Stimulated activated CD8-positive, alpha-beta memory T cell treated with anti-CD3 and anti-CD28 coated beads, Interleukin-7, amount 100 ng/mL, for 4 hours (primary cell): ENCODE measurements at places on chromosomes 1 and 21.
A peak's percentile ranks its signal among the peaks of the same experiment; 100 is the strongest.

GRCh38 chr1:1136547-1137230 is 20.8 kb upstream of the C1orf159 start:
- DNase-seq = no peak

GRCh38 chr1:200873671-200874397 is 1.1 kb downstream of the GPR25 start:
- no peak for DNase-seq

DNA sequence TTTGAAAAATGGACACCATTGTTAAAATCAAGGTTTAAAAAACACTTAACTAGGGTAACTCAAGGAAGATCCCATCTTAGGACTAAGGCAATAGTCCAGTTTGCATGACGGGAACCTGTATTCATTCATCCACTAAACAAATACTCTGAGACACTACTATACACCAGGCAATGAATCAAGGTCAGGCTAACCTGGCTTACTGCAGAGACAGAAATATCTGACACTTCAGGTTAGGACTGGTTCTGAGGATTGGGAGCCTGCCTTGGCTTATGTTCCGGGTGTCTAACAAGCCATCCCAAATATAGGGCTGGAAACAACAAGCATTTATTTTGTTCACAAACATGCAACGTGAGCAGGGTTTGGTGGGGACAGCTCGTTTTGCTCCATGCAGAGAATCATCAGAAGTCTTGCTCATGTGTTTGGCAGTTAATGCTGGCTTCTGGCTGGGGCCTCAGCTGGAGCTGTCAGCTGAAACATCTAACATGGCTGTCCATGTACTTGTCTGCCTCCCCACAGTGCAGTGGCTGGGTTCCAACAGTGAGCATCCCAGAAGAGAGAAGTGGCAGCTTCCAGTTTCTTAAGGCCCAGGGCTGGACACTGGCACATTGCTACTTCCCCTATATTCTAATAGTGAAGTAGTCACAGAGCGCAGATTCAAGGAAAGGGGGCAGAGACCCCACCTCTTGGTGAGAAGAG is 37.0 kb upstream of the CAMK1G start:
- no peak for DNase-seq

- no peak for DNase-seq
These were observed 139.6 kb downstream of the FOXD2 start for GRCh38 chr1:47577303-47578025.

GRCh38 chr1:92882819-92883218 is 51.0 kb downstream of the RPL5 start:
- DNase-seq = peak; percentile 22

DNA sequence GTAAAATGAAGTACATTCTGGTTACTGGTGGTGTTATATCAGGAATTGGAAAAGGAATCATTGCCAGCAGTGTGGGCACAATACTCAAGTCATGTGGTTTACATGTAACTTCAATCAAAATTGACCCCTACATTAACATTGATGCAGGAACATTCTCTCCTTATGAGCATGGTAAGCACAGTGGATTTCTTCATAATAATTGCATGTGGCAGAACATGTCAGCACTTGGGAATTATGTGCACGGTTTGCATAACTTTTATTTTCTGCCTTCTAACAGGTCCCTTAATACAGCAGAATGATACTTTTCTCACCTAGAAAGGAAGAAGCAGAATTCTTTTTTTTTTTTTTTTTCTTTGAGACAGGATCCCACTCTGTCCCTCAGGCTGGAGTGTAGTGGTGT is 3.8 kb downstream of the CTPS1 start:
- no peak for DNase-seq

DNA sequence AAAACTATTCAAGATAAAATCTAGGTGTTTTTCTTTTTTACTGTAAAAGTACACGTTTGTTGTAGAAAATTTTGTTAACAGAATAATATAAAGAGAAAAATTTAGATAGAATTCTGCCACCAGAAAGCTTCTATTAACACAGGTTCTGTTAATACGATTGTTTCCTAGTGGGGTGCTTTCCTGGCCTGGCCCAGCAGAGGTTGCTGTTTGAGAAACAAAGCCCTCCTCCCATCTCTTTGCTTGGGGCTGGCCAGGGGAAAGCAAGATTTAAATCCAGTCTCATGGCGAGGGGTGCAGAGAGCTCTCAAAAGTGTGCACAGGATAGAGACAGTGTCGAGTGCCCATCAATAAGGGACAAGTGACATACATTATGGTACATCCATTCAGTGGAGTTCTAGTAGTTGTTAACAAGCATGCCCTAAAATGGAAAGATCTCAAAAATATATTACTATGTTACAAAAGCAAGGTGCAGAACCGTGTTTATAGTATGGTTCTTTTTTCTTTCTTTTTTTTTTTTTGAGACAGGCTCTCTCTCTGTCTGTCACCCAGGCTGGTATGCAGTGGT is 14.6 kb upstream of the ACBD3 start:
- DNase-seq = no peak

DNA sequence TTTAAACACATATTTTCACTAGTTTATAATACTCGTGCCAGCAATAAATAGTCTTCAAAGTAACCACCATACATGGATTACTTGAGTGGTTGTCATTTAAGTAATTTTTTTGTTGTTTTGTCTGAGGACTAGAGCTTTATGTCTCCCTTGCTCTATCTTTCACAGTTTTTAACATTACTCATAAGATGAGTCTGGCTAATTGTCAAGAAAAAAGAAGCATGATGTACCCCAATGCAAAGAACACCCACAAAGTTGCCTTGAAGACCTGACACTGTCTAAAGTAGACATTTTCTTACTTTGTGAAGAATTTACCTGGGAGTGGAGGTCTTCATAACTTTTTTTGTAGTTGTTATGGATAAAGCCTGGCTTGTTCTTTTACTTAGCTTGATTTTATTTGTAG is 210.4 kb upstream of the BRINP3 start:
- DNase-seq = no peak

DNA sequence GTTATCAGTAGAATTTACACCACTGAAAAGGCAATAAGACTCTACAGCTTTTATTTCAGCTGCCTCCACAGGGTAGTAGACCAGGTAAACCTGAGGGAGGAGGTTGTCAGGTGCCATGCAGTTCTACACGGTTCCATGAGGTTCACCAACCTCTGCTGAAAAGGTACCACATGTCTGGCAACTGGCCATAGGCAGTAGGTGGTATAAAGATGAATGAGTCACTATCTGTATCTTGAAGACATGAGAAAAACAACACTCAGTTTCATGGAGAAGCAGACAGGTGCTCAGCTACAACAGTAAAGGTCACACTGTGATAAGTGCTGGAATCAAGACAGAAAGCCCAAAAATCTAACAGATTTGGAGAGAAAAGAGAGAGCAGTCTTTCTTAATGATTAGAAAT is 145.4 kb downstream of the PTGER3 start:
- DNase-seq = no peak

GRCh38 chr1:6625584-6626149 is 999 bp downstream of the THAP3 start:
- DNase-seq = no peak

DNA sequence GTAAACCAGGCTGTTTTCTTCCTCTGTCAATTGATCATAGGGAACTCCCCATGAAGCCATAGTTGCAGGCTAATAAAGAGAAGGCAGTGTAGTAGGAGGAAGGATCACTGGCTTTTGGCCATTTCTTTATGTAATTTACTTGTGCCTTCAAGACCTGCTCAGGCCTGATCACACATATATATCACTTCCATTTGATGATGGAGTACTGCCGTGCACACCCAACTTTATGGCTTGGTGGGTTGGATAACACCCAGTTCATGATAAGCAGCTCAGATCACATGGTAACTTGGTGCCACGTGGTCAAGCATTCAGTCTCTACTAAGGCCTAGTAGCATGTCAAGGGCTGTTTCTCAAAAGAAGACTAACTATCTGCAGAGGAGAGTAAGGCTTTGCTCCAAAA is 4.1 kb downstream of the MROH9 start:
- DNase-seq = no peak

GRCh38 chr1:235679005-235679404 is 29.4 kb upstream of the GNG4 start:
- no peak for DNase-seq

GRCh38 chr1:150141452-150141851 is 8.3 kb upstream of the PLEKHO1 start:
- DNase-seq = no peak

- no peak for DNase-seq
These were observed 35.5 kb upstream of the ZC3H12A start for GRCh38 chr1:37438869-37439343.

GRCh38 chr21:42392731-42393442 is 3.0 kb downstream of the TMPRSS3 start:
- no peak for DNase-seq

DNA sequence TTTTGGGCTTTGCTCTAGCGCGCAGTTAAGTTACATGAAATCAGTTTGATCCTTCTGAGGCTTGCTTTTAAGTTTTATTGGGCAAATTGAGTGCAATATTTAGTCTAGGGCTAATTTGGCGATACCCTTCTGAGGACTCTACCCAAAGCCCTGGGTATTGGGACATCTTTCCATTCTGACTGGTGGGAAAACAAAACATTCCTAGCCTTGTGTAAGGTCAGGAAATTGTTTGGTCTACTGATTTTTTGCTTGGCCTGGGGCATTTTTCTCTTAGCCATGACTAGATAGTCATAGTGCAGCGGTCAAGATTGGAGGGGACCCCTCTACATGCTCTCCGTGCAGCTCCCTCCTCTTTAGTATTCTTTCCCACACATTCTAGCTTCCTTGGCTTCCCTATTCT is 189.6 kb upstream of the PTGFR start:
- no peak for DNase-seq

DNA sequence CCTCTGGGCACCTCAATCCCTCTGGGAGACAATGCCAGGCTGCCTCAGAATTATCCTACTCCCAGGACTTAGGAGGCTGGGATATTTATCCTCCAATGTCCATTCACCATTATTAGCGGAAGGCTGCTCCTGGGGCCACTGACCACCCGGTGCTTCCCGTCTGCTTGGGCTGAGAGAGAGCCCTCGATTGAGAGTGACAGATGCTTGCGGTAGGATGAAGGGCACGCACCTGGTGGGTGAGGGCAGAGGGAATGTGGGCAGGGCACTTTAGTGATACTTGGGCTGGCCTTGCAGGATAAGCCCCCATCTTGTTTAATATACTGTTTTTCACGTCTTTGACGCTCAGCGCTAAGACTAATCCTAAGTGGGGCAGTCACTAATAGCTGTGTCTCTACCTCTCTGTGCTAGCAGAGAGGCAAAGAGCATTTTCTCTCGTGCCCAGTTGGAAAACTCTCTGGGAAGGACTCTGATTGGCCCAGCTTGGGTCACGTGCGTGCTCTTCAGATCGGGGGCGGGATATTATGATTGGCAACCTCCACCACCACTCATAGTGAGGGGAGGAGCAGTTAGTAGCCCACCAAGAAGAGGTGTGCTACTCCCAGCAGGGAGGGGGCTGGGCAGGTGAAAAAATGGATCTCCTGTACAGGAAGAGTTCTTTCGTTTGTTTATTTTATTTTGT is 10.6 kb upstream of the PARS2 start:
- DNase-seq = no peak

GRCh38 chr1:50423670-50424000 is 392 bp upstream of the DMRTA2 start:
- no peak for DNase-seq

DNA sequence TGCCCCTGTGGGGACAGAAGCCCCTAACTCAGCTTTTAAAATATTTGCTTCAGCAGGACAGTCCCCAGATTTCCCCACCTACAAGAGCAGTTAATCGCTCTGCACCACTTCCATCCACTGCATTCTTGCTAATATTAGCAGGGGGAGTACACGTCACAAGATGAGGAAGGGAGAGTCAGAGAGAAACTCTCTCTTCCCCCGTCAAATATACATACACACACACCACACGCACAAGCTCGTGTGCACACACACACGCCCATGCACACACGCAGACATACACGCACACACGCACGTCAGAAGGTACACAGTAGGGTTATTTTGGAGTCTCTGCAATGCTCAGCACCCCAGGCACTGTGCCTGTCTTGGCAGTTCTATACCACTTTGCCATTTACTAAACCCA is 2.1 kb downstream of the CLCA1 start:
- no peak for DNase-seq

DNA sequence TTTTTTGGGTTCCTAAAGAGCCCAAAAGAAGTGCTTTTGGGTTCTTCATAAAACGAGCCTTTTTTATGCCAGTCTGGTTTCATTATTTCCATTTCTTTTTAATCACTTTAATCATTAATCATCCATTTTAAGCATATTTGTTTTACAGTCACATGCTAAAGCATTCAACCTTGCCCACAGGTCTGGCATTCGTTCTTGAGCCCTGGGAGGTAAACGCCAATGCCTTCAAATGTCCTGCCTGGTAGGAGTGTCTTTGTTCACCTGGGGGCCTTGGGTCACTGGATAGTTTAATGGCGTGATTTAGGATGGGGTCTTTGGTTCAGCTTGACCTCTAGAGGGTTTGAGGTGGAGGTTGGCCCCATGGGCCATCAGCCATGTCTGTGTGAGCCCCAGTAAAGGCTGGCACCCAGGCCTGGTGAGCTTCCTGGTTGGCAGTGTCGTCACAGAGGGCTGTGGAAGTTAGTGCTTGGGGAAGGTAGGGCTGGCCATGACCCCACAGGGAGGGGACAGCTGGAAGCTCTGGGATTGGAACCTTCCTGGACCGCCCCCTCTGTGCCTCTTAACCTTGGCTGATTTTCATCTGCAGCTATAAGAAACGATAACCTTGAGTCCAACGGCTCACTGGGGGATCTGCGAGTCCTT is 20.2 kb downstream of the C1orf174 start:
- DNase-seq = no peak

GRCh38 chr1:94000510-94001282 is 91.5 kb upstream of the GCLM start:
- no peak for DNase-seq

GRCh38 chr1:240705579-240705978 is 93.6 kb upstream of the GREM2 start:
- no peak for DNase-seq

- DNase-seq = no peak
These were observed 20.4 kb upstream of the KIAA1614 start for GRCh38 chr1:180892272-180892671.

- DNase-seq = no peak
These were observed 4.4 kb upstream of the ACTRT2 start for GRCh38 chr1:3016641-3017439.

DNA sequence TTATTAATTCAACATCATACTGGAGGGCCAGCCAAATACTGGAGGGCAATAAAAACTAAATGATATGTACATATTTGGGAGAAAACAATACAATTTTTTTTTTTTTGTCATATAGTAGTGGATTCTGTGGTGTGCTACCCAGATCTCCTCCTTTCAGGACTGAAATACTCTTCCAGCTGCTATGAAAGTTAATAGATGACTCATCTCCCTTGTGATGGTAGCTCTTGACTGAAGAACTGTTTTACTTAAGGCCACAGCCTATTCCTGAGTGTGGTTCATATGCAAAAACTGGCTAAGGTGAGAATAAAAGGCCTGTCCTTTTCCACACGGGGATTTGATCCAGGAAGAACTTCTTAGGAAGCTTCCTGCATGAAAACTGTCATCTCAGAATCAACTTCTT is 307.9 kb downstream of the HLX start:
- DNase-seq = no peak

DNA sequence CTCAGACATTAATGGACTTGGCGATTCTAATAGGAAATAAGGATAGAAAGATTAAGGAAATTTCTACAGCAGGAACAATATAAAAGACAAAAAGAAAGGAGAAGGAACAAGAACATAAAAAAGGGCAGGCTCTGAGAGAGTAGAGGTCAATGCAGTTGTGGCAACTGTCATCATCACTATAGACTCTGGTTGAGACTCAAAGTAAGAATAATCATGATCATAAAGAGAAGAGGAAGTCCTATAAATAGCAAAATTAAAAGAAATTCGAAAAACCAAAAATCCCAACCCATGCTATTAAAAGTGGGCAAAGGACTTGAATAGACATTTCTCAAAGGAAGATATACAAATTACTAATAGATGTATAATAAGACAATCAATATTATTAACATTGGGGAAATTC is 14.4 kb upstream of the XCL1 start:
- no peak for DNase-seq
